ENCODE measurements at places on chromosomes 11 and 22.

GRCh38 chr11:83007909-83008580, 63.7 kb downstream of the RAB30 start:
- no peak for DNase-seq

GRCh38 chr11:72303179-72303578, 59.2 kb upstream of the PHOX2A start:
- no peak for DNase-seq

GRCh38 chr11:19279451-19279850, 38.7 kb upstream of the E2F8 start:
- DNase-seq: peak; percentile 10

DNA sequence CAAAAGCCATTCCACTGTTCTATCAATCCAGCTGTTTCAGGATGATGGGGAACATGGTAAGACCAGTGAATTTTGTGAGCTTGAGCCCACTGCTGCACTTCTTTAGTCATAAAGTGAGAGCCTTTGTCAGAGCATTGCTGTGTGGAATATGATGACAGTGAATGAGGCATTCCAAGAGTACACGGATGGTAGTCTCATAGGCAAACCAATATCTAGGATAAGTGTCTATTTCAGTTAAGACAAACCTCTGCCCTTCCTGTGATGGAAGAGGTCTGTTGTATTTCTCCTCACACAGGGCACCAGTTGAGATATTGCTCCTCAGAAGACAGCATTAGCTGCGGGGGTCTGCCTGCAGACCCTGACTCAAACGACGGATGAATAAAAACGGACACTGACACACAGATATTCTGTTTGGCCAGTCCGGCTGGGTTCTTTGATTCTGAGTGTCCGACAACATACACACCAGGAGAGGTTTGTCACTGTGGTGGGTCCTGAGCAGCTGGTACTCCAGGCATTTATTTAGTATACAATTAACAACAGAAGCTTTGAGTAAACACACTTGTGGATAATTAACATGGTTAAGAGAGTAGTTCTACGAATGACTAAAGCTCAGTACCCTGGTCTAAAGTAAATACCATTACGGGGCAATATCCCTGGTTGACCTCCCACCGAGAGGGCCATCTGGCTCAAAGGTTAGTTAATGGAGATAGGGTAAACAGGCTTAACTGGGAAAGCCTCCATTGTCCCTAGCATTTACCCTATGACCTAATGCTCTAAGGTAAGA, 121.7 kb downstream of the ZNF280B start:
- DNase-seq: no peak

GRCh38 chr11:15484398-15484797, 369.7 kb downstream of the INSC start:
- DNase-seq: no peak

- peak; percentile 39 for DNase-seq
Observed at GRCh38 chr11:59767225-59767611, 12.0 kb downstream of the STX3 start.

- no peak for DNase-seq
Observed at GRCh38 chr11:98944461-98944860, 76.3 kb upstream of the CNTN5 start.

DNA sequence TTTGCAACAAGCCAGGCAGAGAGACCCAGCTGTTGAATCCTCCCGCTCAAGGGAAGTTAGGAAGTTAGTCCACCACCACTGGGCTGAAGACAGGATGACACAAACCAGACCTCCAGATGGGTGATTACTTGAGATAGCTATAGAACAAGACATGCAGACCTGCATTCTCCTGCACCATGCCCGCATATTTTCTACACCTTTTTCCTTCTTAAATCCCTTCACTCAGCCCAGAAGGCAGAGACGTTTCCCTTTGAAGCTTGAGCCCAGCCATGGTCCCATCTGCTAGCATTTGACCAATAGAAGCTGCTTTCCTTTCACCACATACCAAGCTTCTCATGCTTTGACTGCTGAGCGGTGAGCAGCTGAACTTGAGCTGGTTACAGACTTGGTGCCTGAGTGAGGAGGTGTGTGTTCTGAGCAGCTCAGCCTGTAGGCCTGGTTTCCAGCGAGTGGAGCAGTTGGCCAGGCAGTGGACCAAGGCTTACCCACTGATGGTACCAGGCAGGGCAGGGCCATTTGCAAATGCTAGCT, 29.2 kb upstream of the CBX6 start:
- DNase-seq: no peak

DNA sequence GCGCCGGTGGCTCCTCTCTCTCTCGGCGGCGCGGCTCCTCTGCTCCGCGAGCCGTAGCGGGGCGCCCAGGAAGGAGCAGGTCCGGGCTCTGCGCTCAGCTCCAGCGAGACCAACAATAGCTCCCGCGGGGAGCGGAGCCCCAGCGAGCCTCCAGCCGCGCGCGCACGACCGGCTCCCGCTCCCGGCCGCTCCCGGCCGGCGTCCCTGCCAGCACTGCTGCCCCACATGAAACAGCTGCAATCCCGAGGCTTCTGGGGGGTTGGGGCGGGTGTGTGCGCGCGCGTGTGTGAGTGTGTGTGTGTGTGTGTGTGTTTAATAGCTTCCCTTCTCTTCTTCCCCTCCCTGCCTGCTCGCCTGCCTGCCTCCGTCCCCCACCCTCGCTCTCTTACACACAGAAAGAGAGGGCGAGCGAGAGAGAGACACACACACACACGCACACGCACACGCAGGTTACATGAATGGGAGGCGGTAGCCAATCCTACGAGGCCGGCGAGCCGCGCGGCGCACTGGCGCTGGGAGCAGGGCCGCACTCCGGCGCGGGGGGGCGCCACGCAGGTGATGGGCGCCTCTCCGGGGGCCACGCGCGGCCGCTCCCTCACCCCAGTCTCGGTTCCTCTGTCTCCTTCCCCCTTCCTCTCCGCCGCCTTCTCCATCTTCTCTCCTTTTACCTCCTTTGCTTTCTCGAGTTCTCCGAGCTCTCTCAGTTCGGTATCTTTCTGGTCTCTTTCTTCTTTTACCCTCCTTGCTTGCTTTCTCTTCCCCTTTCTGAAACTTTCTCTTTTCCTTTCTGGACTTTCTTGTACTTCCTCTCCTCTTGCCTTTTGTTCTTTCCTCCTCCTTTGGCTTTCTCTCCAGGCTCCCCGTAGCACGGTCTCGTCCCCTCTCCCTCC, at the start of gene TENM4:
TSS of gene TENM4 (minus strand) at position 460 of the 890 bp plus-strand sequence. CDS start 371,086 bp downstream, outside the sequence.
- peak; percentile 62 for DNase-seq

GRCh38 chr11:68990995-68991780, 10.4 kb upstream of the MRGPRD start:
- no peak for DNase-seq

DNA sequence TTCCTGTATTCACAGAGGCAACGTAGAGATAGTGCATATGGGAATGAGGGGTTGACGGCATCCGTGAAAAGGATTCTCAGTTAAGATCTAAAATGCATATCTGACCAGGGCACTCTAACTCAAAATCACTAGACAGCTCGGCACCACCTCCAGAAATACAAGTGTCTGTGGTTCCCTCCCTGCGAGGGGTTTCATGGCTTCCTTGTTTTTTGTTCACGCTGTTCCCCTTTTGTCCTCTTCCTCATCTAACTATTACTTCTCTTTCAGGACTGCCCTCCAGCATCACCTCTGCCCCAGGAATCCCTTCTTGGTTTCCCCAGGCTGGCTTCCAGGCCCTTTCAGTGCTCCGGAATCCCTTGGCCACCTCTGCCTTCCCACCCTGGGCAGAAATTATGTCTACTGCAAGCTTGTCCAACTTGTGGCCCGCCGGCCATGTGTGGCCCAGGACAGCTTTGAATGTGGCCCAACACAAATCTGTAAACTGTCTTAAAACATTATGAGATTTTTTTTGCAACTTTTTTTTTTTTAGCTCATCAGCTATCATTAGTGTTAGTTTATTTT, 159.9 kb downstream of the FBXO7 start:
- DNase-seq: no peak

DNA sequence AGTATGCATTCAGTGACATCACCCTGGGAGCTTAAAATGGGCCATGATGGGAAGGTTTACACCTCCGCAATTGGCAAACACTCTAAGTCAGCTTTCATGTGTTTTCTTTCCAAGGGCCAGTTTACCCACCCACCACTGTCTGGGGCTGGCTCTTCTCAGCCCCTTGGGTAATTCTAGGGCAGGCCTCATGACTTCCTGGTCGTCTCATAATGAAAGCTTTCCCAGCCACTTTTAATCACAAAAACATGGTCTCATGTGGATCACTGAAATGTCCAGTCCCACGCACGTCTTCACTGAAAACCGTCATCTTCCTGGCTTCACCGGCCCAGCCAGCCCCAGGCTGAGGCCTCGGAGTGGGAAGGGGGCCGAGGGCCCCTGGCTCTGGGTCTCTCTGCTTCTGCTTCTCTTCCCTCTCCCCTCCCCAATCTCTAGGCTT, 58.5 kb upstream of the ANO1 start:
- no peak for DNase-seq

GRCh38 chr11:21104641-21105040, 435.3 kb downstream of the NELL1 start:
- no peak for DNase-seq

- no peak for DNase-seq
Observed at GRCh38 chr11:69906453-69906907, 87.3 kb upstream of the FGF3 start.

DNA sequence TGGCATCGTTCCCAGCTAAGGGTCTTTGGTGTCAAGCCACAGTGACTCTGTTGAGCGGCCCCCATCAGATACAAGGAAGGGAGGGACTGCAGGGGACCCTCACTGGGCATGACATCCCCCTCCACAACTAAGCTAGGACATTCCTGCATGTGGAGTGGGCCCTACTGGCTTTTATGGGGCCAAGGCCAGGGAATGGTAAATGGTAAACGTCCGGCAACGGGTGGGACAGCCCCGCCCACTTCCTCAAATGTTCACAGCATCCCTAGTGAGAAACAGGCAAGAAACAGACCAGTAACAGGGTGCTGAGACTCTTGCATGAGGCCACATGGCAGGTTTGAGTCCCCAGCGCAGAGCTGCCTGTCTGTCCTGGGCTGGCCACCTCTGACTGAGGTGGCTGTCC, 4.4 kb downstream of the TMPRSS6 start:
- DNase-seq: no peak

- no peak for DNase-seq
Observed at GRCh38 chr11:66230156-66230555, 38.3 kb upstream of the RAB1B start.

DNA sequence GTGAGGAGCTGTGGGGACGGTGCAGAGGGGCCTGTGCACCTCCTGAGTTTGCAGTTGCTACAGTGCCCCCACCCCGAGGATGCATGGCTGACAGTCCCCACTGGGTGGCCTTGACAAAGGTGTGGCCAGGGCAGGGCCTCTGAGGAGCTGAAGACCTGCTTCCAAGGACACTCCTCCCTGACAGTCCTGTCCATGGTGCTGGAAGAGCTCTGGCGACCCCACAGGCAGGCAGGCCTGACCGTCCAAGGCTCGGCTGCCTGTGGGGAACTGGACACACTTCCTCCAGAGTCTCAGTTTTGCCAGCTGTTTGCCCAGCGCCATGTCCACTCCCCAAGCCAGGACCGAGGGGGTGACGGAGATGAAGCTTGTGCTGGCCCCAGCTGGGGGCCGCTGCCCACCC, 32.7 kb downstream of the BRSK2 start:
- no peak for DNase-seq

DNA sequence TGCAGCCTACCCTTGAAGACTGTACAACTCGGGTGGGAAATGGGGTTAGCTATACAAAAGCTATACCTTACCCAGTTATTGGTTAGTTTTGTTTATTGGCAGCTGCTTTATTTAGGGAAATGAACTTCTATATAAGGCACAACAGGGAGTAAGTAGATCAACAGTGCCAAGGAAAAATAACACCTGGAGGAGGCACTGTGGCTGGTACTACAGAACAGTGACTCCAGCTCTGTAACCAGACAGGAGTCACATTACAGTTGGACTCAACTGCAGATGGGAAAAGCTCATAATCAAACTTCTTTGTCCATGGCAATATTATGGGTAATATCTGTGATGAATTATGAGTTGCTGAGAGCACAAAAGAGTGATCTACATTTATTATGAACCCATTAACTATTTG, 14.0 kb downstream of the P4HA3 start:
- no peak for DNase-seq

- no peak for DNase-seq
Observed at GRCh38 chr11:68293708-68294107, 18.7 kb upstream of the LRP5 start.

DNA sequence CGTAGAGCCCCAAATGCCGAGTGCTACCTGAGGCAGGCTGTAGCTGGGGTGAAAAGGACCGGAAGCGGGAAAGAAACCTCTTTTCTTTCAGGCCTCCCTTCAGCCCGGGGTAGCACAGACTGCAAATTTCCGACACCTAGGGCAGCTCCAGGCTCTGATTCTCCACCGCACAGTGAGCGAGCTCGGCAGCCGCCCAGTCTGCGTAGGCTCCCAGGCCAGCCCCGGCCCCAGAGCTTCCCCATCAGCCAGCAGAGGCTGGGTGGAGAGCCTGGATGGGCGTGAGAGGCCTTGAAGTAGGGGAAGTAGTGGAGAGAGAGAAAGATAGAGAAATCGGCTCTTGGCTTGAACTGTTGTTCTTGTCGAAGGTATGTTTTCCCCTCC, 9.3 kb upstream of the PAX6 start:
- DNase-seq: no peak

GRCh38 chr22:38504731-38505540, 1.2 kb downstream of the DDX17 start:
- DNase-seq: peak; percentile 82

GRCh38 chr11:74492974-74493790, at the start of gene LIPT2:
TSS of gene LIPT2 (minus strand) at chr11:74493724. CDS start at chr11:74493703, 21 bp downstream.
- DNase-seq: peak; percentile 97

- DNase-seq: no peak
Observed at GRCh38 chr11:131581046-131581445, 210.6 kb downstream of the NTM start.

GRCh38 chr11:60840470-60841430, 1.2 kb upstream of the CCDC86 start:
- no peak for DNase-seq

DNA sequence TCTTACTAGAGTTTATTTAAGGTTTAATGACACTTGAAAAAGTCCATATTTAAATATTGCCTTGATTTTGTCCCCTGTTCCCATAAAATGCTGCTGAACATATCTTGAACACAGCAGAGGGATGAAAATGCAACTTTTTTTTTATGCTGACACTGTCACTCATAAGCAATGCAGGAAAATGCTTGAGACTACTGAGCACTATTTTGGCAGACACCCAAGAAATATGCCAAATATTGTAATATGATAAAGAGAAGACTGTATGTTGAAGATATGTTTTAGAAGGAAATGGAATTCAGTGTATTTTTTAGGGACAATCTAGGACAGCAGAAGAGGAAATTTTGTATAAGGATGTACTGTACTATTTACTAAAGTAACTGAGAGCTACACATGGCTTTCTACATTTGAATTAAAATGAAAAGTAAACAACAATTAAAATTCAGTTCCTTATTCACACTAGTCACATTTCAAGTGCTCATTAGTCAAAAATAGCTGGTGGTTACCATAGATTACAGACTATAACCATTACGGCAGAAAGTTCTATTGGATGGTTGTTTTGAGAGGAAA, 58.6 kb downstream of the LRRC4C start:
- DNase-seq: no peak

DNA sequence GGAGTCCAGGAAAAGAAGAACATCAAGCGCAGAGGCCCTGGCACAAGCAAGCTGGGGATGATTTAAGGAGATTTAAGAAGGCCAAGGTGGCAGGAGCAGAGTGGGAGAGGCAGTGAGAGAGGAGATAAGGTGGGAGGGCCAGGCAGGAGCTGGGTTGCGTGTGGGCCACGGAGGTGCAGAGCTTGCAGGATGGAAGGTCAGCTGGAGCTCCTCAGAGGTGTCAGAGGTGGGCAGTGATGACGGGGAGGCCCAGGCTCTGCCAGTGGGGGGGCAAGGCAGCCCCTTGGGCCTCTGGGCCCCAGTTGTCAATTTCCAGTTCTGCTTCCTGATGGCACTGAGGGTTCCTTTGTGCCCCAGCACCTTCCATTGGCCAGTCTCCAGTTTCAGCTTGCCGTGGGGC, 6.5 kb downstream of the FRMD8 start:
- no peak for DNase-seq

All from CD4-positive, alpha-beta T cell treated with Interferon alpha-2 for 1 hour (primary cell).